Astrocyte of the hippocampus (primary cell): ENCODE measurements at places on chromosomes 4 and X.

- DNase-seq = peak; percentile 74
These were observed 31.7 kb upstream of the PDLIM3 start for GRCh38 chr4:185566972-185567371.

GRCh38 chr4:163201358-163201757 lies 34.7 kb upstream of the NAF1 start:
- no peak for DNase-seq

DNA sequence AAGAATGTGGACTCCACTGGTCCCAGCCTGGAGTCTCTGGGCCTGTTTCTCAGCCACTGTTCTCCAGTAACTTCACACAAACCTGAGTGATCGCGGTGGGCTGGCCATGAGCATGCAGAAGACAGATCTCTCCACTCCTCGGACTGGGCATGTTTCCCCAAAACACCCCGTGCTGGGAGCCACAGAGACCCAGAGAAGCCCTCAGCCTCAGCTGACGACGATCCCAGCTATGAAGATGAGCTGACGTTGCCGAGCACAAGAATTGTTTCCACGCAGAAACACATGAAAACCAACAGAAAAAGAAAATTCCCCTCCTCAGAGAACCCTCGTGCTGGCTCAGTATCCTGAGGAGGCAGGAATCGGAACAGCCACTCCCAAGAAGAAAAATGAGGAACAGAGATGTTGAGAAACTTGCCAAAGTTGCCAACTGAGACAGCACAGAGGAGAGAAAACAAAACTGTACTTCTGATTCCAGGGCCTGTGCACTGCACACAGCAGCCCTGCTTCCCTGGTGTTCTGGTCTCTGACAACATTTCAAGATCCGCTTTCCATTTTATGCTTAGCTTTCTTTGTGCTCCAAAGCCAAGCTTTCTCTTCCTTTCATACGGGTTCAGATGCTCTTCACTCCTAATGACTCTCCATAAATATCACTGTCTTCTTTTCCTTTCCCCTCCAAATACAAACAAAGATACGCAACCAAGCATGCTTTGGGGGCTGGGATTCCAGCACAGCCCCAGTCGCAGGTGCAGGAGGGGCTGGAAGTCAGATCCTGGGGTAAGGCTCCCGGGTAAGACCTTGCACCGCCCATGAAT lies 81.4 kb downstream of the IRF2 start:
- no peak for DNase-seq

DNA sequence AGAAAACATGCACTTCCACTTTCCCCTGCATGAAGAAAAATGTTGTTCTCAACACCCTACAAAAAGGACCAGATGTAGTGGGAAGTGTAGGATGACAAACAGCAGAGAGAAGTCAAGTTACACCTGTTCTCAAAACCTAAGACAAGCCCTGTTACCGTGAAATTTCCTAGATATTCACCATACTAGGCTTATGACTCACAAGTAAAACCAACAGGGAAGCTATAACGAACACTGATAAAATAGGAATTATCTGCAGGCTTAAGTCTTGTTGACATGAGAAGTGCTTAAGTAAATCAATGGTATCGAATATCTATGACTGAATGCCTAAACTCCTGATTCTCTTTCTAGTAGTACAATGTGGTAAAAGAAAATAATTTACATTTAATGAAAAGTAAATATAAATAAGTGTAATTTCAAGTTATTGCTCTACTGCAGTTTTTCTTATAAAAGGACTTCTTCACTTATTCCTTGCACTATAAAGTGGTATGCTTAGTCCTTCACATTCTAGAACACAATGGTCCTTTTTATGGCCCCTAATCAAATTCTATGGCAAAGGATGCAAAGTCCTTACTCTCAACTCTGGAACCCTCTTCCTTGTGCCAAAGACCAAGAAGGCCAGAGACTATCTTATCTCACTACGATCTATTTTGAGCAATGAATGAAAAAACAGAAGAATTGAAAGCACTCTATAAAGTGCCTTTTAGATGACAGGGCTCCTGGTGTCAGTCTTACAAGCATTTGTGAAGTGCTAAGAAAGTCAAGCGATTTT lies 19.6 kb downstream of the AP1S2 start:
- no peak for DNase-seq
